MG63 (cell line): ENCODE measurements at places on chromosomes 4 and X. TPM values are rescaled to one million over a fixed set of nuclear protein-coding genes. Genes with fewer than 3 reads are reported as not detected.

SMPX gene
- not detected in 2 replicates for total RNA-seq

LINC00632 gene
- total RNA-seq: 1.6 and 2.5 TPM in 2 replicates

HSFX1 gene
- not detected in 2 replicates for total RNA-seq

PNMA6F gene
- total RNA-seq: not detected in 2 replicates

ZNF711 gene
- not detected in 2 replicates for total RNA-seq

IL1RAPL1 gene
- 0.10 TPM in 1 of 2 replicates, not detected in the other for total RNA-seq

- DNase-seq: no peak
Measured at GRCh38 chr4:77782102-77782835, 36.9 kb downstream of the CNOT6L start.

- no peak for DNase-seq
Measured at GRCh38 chr4:7173841-7174449, 18.4 kb upstream of the SORCS2 start.

DNA sequence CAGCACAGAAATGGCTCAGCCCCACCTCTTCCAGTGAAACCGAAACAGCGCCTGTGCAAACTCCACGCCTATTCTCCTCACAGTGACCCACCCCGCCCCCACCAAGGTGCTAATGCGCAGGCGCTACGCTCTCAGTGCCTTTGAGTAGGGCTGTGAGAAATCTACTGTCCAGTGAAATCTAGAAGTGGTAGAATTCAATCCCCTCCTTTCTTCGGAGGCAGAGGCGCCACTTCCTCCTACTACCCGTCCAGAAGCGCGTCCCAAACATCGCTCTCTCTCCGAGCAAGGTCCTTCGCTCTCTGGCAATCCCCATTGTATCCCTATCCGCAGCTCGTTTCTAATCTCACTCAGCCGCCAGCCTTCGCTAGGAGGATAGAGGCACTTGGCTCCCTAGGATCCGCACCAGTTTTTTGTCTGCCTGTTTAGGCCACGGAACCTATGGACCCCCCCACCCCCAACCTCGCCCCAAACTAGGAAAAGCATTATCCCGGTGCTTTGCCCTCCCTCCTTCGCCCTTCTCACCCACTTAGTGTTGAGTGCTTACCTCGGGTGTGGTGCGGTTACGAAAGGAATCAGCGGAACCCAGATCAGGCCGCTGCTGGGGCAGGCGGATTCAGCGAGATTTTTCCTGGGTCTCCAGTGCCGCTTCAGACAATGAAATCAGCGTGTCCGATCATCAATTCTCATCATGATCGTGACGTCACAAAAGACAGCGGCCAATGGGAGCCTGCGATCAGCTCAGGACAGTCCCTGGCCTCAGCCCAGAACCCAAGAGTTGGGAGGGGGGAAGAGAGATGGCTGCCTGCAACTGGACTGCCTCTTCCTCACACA, at the start of gene HDX:
HDX (minus strand) TSS at position 656 of the 831 bp plus-strand sequence. CDS start 27,056 bp downstream, outside the sequence.
- DNase-seq: peak; percentile 73

GRCh38 chr4:125836597-125837195, 521.9 kb downstream of the FAT4 start:
- DNase-seq: no peak

GRCh38 chrX:19852014-19853005, 35.1 kb downstream of the SH3KBP1 start:
- peak; percentile 67 for DNase-seq

GRCh38 chrX:136168929-136169735, 21.8 kb downstream of the FHL1 start:
- peak; percentile 73 for DNase-seq

DNA sequence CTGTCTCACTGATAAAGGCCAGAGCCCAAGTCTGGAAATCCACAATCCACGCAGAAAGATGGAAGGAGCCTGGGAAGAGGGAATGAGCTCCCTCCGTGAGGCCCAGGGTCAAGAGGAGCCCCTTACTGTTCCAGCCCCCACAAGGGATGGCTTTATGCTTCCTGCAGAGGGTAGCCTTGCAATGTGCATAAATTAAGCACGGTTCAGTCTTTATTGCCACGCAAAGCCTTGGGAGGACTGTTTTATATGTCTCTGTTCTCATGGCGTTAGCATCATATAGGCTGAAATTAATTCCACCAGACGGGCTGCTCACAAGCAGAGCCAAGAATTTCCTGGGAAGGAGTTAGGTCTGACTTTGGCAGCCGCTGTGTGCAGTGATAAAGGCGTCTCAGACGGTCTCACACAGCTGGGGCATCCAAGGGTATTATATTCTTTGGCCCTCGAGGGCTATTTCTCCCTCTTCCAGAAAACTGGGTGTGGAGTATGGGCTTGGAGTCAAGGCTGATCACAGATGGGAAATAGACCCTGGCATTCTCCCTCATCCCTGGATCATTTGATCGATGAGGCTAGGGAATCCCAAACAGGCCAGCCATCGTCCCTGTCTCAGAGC, 38.5 kb downstream of the CYTL1 start:
- DNase-seq: peak; percentile 15

DNA sequence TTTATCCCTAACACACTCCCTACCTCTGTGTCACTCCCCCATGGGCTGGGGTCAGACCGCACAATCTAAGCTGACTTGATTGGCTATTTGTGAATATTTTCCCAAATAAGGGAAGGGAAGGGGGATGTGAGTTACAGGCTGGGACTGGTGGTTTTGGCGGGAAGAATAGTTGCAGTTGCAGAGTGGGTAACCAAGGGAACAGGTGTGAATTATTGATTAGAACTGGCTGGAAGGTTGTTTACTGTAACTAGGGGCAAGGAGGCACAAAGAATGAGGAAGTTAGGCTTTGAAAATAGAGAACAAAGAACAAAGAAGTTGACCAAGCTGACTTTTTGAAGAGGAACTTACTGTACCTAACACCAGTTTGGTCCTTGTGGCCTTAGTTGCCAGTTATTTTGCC, 88.0 kb upstream of the XAGE2 start:
- DNase-seq: no peak

- no peak for DNase-seq
Measured at GRCh38 chrX:49153467-49153866, 9.1 kb upstream of the MAGIX start.

GRCh38 chr4:3689576-3690550, 76.3 kb upstream of the ADRA2C start:
- no peak for DNase-seq
